ENCODE measurements at places on chromosomes 2 and 18.
A peak's percentile ranks its signal among the peaks of the same experiment; 100 is the strongest.

DNA sequence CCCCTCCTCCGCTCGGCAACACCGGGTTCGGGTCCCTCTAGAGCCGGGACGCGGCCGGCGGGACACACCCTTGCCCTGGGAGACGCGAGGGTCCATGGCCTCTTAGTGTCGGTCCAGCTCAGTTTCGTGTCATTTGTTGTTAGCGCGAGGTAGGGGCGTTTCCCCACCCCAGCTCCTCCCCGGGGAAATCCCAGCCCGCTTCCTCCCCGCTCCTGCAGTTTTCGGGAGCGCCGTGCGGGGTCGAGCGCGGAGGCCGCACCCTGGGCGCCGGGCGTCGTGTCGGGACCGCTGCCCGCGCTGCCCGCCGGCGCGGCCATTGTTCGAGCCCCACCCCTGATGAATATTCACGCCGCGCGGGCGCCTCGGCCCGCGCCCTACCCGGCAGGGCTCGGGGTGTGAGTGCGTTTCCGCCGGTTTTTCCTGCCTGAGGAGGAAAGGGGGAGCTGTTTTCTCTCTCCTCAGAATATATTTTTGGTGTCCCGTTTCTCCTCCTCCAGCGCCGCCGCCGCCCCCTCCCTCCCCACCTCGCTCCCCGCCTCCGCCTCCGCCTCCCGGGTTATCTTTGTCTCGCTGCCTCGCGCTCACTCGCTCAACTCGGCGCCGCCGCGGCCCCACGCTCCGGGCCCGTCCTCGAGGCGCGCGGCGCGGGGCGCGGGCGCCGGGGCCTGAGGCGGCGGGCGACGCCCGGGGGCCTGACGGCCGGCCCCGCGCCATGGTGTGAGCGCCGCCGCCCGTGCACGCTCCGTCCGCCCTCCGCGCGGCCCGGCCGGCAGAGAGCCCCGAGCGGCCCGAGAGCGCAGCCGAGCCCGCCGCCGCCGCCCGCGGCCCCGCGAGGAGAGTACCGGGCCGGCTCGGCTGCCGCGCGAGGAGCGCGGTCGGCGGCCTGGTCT is at the start of gene MAP4K4:
MAP4K4 (plus strand) TSS at position 584 of the 890 bp plus-strand sequence. CDS start 374 bp downstream, outside the sequence.
- DNase-seq, result peak; percentile 87

- DNase-seq, result no peak
Measured at GRCh38 chr2:236781933-236782816, 212.6 kb downstream of the ACKR3 start.

GRCh38 chr18:27377251-27377650 is 192.1 kb upstream of the CHST9 start:
- no peak for DNase-seq

- DNase-seq, result no peak
Measured at GRCh38 chr2:172674034-172674967, 61.3 kb upstream of the RAPGEF4 start.

GRCh38 chr2:69619725-69620124 is 23.8 kb downstream of the AAK1 start:
- no peak for DNase-seq

DNA sequence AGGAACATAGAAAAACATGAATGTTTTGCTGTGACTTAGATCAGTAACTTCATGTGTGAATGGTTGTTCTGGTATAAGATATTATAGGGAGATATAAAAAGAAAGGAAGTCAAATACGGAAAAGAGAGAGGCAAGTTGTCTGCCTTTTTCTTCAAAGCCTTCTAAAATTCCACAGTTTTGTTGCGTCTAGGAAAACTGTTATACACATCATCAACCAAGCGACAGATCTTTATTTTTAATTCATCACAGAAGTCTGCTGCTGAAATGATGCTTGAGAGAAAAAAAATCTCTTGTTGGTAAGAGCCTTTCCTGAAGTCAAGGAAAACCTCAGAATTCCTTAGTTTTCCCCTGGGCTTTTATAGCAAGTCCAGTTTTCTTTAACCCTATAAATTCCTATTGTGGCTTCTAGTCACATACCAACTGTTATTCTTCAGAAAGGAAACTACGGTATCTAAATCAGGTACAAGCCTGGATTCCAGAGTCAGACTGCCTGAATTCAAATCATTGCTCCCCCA is 36.3 kb upstream of the TANC1 start:
- no peak for DNase-seq

DNA sequence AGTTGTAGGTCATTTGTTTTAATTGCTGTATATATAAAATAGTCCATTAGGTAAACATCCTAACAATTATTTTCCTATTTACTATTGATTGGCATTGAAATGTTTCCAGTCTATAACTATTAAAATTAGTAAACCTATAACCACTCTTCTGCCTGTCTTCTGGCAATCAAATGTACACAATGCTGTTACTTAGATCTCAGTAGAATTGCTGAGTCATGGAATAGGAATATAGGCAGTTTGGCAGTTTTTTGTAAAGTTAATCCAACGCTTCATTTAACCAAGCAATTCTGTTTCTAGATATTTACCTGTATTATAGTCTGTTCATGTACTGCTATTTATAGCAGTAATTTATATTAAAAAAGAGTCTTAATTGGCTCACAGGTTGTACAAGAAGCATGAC is 518.1 kb downstream of the DCDC2C start:
- no peak for DNase-seq

DNA sequence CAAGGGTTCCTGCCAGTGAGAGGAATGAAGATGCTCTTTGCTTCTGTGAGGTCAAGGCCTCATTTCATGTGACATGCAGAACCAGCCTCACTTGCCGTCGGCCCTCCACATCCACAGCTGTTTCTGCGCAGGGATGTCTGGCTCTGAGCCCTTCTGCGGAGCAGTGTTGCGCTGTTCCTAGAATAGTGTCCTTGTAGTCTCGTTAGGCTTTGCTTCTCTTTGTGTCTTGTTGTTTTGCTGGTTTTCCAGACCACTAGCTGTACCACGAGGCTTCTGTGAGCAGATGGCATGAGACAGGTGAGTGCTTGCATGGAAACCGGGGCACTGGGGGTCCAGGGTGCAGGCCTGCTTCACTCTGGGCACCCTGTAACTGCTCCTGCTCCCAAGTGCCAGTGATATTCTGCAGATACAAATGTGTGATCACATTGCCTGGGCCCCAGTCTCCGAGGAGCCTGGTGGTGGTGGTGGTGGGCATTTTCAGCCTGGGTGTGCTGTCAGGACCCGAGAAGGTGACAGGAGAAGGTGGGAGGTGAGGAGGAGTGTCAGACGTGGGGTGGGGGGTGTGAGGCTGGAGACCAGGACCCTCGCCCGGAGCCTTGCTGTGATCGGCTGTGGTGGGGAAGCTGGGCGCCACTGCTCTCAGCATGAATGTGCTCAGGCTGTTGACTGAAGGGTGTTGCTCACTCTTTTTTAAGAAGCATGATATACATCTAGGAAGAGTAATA is 34.3 kb downstream of the LDLRAD4 start:
- no peak for DNase-seq

- no peak for DNase-seq
Measured at GRCh38 chr18:42583283-42583731, 532.2 kb downstream of the RIT2 start.

DNA sequence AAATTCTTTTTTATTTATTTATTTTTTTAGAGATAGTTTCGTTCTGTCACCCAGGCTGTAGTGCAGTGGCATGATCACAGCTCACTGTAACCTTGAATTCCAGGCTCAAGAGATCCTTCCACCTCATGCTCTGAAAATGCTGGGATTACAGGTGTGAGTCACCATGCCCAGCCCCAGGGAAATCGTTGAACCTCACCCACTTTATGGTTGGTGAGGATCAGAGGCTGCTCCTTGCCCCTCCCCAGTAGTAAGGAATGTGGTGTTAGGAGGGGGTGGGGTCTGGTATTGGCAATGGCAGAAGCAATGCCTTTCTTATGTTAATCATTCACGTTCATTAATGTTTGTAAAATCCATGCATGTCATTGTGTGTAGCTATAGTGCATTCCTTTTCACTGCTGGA is 161.9 kb downstream of the SUCLG1 start:
- no peak for DNase-seq

DNA sequence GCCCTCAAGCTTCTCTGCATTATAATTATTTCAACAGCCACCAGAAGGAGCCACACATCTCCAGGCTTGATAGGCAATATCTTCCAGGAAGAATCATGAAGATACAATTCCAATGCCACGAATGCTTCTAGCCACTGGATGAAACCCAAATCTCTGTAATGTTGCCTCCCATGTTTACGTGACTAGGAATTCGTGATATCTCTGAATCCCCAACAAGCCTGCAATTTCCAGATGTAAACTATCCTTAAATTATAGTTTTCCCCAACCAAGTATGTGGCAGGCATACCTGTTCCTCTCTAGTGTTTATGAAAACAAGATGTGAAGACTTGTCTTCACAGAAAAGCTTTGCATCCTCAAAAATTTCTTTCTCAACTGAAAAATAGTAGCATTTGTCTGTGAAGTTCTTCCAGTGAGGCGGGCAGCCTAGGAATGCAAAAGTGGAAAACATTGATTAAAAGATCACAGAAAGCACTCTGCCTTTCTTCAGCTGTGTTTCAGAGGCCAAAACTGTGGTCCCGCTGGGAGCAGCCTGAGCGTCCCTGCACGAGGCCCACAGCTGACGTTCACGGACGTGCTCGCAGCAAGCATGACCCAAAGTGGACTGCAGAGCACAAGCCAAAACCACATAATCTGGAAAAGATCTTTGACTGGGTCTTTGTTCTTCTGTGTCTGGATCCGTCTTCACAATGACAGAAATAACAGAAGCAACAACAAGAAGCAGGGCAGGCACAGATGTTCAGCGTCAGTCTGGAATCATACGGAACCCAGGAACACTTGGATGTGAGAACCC is 65.1 kb upstream of the THOC1 start:
- peak; percentile 19 for DNase-seq

DNA sequence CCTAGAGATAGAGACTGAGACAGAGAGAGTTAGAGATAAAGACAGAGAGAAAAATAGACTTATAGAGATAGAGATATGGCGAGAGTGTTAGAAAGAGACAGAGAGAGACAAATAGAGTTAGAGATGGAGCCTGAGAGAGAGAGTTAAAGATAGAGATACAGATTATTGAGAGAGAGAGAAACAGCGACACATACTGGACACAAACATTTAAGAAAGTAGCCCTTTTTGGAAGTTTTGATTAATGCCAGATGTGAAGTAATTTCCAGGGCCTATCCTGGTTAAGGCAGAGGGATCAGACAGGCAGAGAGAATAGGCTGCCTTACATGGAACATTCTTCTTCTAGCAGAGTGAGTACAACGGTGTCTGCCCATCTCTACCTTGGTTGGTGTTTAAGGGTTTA is 311.6 kb upstream of the CDH7 start:
- DNase-seq, result no peak

- no peak for DNase-seq
Measured at GRCh38 chr2:127640082-127641072, 5.6 kb upstream of the GPR17 start.

- DNase-seq, result no peak
Measured at GRCh38 chr18:63083555-63083954, 236.0 kb downstream of the BCL2 start.

- DNase-seq, result no peak
Measured at GRCh38 chr2:188089901-188090300, 201.8 kb upstream of the GULP1 start.

DNA sequence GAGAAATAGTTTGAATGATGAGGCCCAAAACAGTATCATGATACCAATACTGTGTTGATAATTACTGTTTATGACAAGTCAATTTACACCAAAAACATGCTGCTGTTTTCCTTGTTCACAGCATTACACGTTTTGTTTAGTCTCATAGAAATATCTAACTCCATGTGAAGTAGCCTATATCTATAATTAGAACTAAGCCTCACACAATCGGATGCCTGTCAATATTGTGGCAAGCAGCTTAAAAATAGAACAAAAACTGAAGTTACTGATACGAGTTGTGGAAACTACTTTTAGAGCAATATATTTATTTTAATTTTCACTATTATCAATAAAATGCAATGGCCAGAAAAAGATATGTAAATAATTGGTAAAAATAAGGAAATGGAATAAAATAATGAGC is 470.8 kb downstream of the ZEB2 start:
- no peak for DNase-seq

GRCh38 chr2:102129951-102130646 is 12.4 kb upstream of the IL1R1 start:
- no peak for DNase-seq

DNA sequence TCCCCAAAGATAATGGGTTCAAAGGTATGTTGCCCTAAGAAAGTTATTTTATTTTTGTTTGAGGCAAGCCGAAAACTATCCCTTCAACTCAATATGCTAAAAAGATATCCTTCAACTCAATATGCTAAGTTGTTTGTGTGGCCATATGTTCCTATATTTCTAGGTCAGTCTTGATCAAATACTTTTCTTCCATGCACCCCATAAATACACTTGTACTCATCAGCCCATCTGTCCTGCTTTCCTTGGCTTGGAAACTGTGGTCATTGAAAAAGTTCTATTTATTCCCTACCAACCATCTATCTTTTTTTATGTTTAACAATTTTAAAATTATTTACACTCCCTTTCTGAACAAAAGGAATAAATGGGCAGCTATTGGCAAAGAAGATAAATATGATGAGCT is 447.7 kb downstream of the NRXN1 start:
- DNase-seq, result no peak

GRCh38 chr2:120683701-120684100 is 52.0 kb upstream of the GLI2 start:
- DNase-seq, result no peak

Data from ovary (tissue), 10 donors.